ENCODE measurements at places on chromosomes 11 and 22. TPM values are rescaled to one million over a fixed set of nuclear protein-coding genes. Genes with fewer than 3 reads are reported as not detected.

TRAPPC4 gene
- 82.6 TPM for total RNA-seq

BRSK2 gene
- 3.3 TPM for total RNA-seq

TRIM51 gene
- not detected for total RNA-seq

TMEM86A gene
- 20.1 TPM for total RNA-seq

MOV10L1 gene
- 2.6 TPM for total RNA-seq

CNGA4 gene
- total RNA-seq, result 0.26 TPM

BTBD18 gene
- total RNA-seq, result not detected

SLC22A9 gene
- 0.72 TPM for total RNA-seq

DEFB131B gene
- not detected for total RNA-seq

RGL4 gene
- 0.49 TPM for total RNA-seq

OR52H1 gene
- total RNA-seq, result not detected

KRTAP5-6 gene
- not detected for total RNA-seq

GPR83 gene
- 0.09 TPM for total RNA-seq

CCDC87 gene
- total RNA-seq, result 1.0 TPM

SOX10 gene
- total RNA-seq, result 5.1 TPM

C22orf15 gene
- total RNA-seq, result 1.8 TPM

GAS2L1 gene
- total RNA-seq, result 24.6 TPM

CDHR5 gene
- 89.6 TPM for total RNA-seq

Data from mucosa of gallbladder (tissue), 1 donor.